ENCODE measurements at places on chromosomes 2 and 18.

DNA sequence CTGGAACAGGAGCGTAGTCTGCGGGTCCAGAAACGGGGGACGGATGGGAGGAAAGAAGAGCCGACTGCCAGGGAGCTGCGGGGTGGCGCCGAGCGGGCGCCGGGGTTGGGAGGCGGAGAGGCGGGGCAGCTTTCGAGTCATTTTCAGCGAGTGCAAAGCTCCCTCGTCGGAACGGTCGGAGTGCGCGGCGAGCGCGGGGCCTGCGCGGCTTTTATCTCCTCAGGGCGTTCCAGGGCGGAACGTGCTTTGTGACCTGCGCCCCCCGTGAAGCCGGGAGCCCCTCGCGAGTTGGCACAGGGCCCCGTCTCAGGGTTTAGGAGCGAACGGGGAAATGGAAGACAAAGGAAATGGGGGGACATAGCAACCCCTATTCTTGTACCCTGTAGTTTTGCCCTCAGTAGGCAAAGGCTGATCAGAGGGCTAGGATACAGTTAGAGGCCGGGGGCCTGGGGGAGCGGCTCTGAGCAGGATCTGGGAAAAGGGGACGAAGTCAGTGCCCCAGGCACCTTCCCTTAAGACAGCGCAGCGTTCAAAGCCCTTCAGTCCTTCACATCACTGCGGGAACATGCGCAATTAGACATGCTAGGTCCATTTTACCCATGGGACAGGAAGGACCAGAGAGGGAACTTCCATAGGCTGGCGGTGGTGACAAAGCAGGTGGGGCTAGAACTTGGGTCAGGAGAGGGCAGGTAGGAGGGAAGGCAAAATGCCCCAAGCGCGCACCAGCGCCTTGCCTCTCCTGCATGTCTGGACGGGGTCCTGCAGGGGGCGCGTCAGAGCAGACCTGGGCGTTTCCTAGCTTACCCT, 60.1 kb upstream of the IL1RL1 start:
- no peak for DNase-seq

GRCh38 chr18:8469544-8470130, 139.6 kb upstream of the RAB12 start:
- no peak for DNase-seq

GRCh38 chr2:152861349-152861942, 143.0 kb downstream of the ARL6IP6 start:
- peak; percentile 45 for DNase-seq

GRCh38 chr2:71827524-71827901, 320.1 kb downstream of the CYP26B1 start:
- no peak for DNase-seq

DNA sequence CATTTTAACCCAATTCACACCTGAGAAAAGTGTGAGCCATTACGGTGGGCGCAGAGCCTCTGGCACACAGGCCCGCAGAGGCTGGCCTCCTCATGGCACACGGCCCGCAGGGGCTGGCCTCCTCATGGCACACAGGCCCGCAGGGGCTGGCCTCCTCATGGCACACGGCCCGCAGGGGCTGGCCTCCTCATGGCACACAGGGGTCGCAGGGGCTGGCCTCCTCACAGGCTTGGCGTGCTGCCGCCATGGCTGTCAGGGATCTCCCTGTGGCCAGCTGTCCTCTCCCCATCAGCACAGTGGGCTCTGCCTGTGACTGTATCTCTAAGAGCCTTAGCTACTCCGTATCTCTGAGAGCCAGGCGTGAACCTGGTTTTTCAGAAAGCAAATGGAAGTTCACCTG, 24.6 kb downstream of the ANO7 start:
- DNase-seq: no peak

- DNase-seq: no peak
Observed at GRCh38 chr2:64525317-64525613, 1.1 kb downstream of the AFTPH start.

GRCh38 chr2:85976106-85976920, 87.5 kb upstream of the ST3GAL5 start:
- DNase-seq: no peak

DNA sequence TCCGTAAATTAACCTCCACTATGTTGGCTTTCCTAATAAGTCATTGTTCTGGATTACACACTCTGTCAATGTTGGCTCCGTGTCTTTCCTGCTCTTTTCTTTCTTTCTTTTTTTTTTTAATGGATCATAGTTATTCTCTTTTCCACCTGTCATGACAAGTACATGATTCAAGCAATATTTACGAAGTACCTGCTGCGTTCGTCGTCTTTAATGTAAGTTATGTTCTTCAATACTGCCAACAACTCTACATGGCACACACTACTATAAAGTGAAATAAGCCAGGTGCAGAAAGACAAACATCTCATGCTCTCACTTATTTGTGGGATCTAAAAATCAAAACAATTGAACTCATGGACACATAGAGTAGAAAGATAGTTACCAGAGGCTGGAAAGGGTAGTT, 239.1 kb downstream of the SCG2 start:
- DNase-seq: no peak

DNA sequence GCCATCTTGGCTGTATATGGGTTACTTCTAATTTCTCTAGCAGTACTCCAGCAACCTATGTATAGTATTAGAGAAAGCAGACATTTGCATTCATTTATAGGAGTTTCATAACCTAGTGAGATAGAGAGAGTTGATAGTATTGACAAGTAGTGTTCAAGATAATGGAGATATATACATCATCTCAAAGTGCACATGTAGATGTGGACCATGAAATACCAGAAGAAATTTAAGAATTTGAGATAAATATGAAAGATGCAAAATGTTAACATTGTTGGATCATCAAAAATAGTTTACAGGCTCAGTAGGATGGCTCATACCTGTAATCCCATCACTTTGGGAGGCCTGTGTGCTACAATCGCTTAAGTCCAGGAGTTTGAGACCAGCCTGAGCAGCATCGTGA, 243.0 kb downstream of the MBD5 start:
- no peak for DNase-seq

DNA sequence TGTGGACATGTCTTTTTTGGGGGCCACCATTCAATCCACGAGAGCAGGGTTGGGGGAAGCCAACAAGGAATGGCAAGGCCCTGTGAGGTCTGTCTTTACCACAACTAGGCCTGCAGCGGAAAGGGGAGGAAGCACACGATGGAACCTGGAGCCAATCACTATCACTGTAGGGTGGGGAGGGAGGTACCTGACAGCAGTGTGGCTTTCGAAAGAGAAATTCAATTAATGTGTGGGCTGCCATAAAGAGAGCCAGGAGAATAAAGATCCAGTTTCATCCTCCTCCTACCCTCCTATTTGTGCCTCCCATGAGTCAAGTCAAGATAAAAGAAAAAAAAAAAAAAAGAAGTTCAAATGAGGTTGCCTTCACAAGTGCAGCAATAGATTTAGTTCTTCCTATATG, 18.9 kb upstream of the RBMS1 start:
- no peak for DNase-seq

DNA sequence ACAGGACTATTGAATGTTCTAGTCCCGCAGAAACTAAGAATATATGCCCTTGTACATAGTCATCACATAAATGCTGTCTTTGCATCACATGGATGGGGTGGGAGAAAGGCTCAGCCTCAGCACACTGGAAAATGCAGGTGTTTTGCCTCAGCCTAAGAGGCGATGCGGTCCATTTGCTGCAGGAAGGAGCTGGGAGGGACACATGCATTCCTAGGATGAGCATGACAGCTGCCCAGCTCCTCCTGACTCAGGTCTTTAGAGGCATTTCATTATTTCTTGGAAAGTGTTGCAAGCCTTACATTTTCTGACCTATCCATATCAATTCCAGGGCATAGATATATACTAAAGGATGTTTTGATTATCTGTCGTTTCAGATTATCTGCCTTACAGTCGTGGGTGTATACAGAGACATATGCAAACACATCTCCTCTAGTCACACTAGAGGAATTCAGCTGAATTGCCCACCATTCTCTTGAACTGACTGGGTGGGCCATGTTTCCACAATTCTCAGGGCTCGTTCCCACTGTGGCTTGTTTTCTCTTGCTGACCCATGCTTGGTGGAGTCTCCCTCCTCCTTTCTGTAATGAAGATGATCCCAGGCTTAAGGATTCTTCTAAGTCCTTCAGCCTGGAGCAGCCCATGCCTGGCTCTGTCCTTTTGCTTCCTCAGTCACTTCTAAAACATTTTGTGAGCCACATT, 156.9 kb downstream of the SETBP1 start:
- no peak for DNase-seq

GRCh38 chr2:44197816-44198215, 29.1 kb downstream of the PPM1B start:
- no peak for DNase-seq

DNA sequence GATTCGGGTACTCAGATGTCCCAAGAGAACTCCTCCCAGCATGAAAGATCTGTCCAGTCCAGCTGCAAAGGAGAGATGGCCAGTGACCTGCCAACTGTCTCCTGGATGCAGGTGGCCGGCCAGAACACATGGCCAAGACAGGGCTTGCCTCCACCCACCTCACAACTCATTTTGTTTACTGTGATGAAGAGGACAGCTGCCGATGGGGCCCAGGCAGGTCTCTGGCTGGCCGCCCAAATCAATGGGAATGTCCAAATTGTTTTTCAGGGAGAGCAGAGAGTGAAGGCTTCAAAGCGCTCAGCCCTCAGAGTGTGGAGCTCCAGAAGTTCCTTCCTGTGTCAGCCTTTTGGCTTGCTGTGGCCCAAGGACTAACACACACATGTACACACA, 41.9 kb downstream of the FOSL2 start:
- DNase-seq: no peak

DNA sequence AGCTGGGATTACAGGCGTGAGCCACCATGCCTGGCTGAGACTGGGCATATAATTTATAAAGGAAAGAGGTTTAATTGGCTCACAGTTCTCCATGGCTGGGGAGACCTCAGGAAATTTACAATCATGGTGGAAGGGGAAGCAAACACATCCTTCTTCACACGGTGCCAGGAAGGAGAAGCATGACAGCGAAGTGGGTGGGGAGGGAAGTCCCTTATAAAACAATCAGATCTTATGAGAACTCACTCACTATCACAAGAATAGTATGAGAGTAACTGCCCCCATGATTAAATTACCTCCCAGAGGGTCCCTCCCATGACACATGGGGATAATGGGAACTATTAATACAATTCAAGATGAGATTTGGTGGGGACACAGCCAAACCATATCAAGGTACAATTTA, 7.8 kb upstream of the LCLAT1 start:
- no peak for DNase-seq

DNA sequence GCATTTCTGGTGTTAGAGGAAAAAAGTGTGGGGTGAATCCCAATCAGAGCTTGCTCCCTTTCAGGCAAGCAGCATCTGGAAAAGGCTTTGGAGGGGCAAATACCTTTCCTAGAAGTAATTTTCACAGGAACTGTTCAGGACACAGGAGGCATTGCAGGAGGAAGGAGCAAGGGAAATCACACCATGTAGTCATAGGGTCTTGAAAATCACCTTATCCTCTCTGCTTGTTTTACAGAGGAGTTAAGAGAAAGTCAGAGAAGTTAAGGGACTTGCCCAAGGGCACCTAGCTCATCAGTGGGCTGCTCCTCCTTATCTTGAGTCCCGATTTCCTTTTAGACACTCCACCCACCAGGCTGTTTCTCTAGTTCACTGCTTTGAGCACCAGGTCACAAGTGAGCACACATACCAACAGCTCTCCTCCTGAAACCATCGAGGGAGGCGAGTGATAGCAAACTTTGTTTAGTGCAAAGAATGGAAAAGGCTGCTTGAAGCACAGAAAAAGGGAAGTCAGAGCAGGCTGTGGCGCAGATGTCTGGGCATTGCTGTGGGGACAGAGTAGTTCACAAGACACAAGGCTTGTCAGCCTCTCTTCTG, 89.2 kb upstream of the CXCR4 start:
- DNase-seq: peak; percentile 59

DNA sequence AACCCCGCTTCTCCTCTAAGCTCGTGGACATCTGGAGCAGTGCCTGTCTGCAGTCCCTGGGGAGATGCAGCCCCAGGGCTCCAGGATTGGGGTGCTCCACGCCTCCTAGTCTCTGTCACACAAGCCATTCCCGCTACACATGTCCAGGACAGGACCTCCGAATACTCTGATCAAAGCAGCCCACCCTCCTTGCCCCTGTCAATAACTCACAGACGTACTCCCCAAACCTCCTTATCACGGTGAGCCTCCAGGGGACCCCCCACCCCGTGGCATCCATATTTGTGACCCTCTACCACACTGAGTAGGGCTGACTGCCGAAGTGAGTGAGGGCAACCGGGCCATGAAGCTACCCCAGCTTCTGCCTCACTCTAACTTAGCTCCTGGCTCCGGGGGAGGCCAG, 727.7 kb downstream of the GALR1 start:
- DNase-seq: no peak

- no peak for DNase-seq
Observed at GRCh38 chr2:97961534-97961933, 34.2 kb downstream of the TMEM131 start.

GRCh38 chr18:13605477-13605876, 120.9 kb downstream of the FAM210A start:
- no peak for DNase-seq

- DNase-seq: no peak
Observed at GRCh38 chr2:54388076-54388475, 68.1 kb upstream of the SPTBN1 start.

DNA sequence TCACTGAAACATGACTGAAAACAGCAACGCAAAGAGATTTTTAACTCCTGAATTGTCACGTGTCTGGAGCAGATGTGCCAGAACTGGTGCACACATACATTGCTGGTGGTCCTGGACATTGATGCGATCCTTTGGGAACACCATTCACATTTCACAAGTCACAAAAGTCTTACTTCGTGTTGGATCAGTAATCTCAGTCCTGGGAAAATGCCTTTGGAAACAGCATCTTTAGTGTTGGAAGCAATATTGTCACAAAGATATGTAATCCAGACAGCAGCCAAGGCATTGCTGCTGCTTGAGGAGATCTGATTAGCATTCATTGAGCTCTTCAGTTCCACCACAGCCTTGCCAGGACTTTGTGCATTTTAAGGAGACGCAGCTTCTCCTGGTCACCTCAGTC, 126.2 kb upstream of the SH3BP4 start:
- DNase-seq: no peak

Data from KBM-7 (cell line).